ENCODE measurements at places on chromosomes 1 and 21.

GRCh38 chr1:151583796-151584195, 28.1 kb upstream of the SNX27 start:
- DNase-seq: no peak

DNA sequence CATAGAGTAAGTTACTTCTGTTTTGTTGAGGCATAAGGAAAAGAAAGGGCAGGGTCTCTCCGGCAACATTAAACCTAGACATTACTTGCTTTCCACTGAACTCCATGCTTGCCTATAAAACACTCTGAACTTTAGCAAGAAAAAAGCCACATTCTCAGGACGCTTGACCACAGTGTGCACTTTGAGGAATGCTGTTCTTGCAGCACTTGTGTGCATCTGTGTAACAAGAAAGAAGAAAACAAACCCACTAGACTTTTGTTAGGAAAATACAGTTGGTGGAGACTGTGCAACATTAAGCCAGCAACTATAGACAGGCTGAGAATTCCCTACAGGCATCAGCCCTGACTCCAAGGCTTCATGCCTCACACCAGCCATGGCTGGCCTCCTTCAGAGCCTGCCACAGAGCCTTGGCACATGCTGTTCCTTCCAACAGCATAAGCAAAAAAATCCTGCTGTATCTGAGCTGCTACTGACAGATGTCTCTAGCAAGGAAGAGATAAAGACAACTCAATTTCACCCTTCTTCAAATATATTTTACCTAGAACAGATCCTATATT, 5.8 kb downstream of the PDZK1 start:
- DNase-seq: no peak

DNA sequence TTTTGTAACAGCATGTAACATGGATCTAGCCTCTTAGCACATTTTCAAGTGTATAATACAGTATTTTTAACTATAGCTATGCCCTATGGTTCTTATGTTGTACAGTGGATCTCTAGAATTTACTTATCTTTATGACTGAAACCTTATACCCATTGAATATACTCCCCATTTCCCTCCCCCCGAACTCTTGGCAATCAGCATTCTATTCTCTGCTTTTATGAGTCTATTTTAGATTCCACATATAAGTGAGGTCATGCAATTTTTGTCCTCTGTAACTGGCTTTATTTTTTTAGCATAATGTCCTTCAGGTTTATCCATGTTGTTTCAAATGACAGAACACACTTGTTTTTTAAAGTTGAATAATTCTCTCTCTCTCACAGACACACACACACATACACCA, 3.1 kb upstream of the GBP6 start:
- DNase-seq: no peak

GRCh38 chr1:21237446-21238088, 52.7 kb downstream of the ECE1 start:
- DNase-seq: no peak

- peak; percentile 48 for DNase-seq
Measured at GRCh38 chr1:40385437-40386358, 12.2 kb downstream of the SMAP2 start.

DNA sequence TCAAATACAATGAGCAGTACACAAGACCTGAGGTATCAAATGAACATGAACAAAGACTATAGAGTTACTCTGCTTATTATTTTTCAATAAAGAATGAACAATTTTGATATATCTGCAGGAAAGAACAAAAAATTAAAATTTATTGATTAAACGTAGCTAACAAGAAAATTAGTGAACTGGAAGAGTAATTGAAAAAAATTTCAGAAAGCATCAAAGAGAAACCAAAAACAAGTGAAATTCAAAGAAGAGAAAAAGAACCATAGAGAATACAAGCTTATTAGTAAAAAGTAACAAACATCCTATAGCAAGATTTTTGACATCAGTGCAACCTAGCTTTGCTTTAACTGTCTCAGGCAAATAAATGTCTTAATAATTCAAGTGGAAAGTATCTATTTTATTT, 106.6 kb downstream of the LRRIQ3 start:
- DNase-seq: no peak

DNA sequence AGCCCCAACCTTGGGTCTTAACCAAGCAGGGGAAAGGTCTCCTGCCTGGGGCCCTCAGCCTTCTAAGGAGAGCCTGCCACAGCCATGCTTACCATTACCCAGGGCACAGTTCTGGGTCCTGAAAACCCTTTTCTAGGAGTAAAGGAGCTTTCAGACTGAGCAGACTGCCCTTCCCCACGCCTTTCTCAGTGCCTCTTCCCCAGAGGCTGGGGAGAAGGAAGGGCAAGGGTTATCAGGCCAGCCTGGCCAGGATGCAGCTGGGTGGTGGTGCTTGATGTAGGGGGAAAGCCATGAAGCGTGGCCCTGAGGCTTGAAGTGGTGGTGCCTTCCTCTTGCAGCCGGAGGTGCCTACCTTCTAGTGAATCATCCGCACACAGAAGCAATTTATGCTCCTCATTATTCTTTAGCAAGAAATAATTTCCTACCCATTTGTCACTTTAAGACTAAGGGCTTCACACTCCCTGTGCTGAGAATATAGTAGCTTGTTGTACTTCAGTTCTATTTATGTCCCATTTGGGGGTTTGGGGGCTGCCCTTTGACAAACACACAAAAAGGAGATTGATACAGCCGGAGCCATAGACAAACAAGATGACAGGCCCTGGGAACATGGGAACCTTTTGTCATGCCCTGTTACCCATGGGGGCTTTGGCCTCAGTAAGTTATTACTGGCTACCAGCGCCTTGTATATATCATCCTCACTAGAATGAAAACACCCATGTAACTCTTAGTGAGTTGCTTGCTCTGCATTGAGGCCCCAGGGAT, 40.7 kb downstream of the MAN1C1 start:
- DNase-seq: no peak

- peak; percentile 76 for DNase-seq
Measured at GRCh38 chr1:3564921-3565831, 46.1 kb downstream of the MEGF6 start.

DNA sequence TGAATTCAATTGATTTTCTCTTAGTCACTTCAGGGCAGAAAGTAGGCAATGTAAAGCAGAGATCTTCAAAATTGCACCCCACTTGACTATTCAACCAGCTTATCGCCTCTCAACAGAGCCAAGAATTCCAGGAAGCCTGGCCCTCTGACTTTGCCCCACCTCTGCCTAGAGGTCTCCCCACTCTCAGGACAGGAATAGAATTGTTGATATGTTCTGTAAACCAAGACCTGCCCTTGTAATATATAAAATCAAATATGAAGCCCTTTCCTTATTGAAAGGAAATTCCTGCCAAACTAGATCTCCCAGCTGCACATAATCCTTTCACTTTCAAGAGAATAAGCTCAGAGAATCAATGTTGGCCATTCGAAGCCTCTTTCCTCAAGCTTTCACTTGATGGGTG, 116.1 kb upstream of the DPT start:
- DNase-seq: no peak

- DNase-seq: no peak
Measured at GRCh38 chr1:69139007-69139406, 428.7 kb upstream of the LRRC7 start.

- DNase-seq: no peak
Measured at GRCh38 chr1:48066936-48067335, 69.8 kb upstream of the TRABD2B start.

DNA sequence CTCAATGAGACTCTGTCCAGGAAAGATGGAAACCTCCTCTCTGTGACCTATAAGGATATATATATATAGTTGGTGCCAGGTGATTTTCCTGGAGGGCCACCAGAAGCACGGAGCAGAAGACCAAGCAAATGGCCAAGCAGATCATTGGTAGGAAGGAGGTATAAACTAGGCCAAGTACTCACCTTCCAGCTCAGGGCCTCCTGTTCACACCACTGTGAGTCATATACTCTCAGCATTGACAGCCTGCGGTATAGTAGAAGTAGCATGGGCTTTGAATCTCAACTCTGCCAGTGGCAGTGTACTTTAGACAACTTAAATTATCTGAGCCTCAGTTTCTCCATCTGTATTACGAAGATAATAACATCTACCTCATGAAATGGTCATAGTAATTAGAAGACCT, 15.4 kb downstream of the IL12RB2 start:
- no peak for DNase-seq

DNA sequence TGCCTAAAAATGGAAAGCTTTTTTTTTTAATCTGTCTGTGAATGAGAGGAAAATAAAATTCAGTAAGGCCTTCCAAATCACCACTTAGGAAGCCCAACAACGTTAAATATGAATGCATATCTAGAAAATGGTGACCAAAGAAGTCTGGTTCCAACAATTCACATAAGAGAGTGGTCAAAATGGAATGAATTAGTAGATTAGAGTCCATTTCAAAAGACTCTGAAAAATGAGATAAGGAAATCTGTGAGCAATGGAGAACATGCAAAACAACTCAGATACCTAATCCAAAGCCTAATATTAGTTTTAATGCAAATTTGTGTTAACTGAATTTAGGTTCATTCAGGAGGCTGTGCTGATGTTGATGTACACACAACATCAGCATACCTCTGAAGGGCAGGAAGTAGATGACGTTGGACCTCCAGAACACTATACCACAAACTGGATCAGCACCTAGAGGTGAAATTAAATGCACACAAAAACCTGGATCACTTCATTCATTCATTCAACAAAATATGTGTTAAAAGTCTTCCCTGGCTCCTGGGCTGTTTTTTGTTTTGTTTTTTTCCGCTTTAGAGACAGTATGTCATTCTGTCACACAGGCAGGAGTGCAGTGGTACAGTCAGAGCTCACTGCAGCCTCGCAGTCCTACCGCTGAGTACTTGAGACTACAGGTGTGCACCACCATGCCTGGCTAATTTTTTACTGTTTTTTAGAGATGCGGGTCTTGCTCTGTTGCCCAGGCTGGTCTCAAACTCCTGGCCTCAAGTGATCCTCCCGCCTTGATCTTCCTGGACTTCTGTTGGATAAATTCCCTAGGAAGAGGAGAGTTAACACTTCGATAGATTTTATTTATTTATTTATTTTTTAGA, 4.9 kb upstream of the BRWD1 start:
- DNase-seq: peak; percentile 67

DNA sequence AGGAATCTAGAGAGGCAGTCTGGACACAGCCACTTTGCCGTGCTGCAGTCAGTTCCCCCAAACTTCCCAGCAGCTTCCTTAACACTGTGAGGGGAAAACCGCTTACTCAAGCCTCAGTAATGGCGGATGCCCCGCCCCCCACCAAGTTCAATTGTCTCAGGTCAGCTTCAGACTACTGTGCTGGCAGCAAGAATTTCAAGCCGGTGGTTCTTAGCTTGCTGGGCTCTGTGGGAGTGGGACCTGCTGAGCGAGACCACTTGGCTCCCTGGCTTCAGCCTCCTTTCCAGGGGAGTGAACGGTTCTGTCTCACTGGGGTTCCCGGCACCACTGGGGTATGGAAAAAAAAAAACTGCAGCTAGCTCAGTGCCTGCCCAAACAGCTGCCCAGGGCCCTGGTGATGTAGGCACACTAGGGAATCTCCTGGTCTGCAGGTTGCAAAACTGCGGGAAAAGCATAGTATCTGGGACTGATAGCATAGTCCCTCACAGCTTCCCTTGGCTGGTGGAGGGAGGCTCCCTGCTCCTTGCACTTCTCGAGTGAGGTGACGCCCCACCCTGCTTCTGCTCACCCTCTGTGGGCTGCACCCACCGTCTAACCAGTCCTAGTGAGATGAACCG, 23.7 kb upstream of the HFM1 start:
- no peak for DNase-seq

DNA sequence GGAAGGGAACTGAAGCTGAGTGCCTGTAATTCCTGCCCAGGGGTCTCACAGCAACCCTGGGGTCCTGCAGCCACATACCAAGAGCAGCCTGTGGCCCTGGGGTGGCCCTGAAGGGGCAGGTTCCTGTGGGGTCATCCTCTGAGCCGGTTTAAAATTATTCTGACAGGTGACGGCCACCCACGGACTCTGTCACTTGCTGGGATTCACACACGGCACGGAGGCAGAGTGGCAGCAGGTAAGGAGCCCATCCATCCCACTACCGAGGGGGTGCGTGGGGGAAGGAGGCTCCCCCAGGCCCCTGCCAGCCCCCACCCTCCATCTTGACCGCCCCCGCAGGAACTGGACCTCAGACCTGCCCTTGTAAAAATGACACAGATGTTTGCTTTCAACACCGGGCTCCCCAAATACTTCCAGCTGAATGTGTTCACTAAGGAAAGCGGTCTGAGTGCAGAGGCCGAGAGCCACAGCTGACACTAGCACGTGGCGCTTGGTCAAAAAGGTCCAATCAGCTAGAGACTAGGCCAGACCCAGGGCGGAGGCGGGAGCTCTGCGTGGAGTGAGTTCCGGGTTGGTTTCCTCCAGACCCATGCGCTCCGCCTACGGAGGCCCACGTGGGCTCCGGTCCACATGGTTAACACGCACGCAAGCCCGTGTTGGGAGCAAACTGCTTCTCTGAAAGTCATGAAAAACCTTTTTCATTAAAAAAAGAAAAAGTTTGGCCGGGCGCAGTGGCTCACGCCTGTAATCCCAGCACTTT, 10.0 kb downstream of the YBEY start:
- peak; percentile 88 for DNase-seq

- no peak for DNase-seq
Measured at GRCh38 chr1:84842748-84843231, 50.2 kb downstream of the LPAR3 start.

- DNase-seq: no peak
Measured at GRCh38 chr21:16913010-16913409, 599.8 kb upstream of the CXADR start.

DNA sequence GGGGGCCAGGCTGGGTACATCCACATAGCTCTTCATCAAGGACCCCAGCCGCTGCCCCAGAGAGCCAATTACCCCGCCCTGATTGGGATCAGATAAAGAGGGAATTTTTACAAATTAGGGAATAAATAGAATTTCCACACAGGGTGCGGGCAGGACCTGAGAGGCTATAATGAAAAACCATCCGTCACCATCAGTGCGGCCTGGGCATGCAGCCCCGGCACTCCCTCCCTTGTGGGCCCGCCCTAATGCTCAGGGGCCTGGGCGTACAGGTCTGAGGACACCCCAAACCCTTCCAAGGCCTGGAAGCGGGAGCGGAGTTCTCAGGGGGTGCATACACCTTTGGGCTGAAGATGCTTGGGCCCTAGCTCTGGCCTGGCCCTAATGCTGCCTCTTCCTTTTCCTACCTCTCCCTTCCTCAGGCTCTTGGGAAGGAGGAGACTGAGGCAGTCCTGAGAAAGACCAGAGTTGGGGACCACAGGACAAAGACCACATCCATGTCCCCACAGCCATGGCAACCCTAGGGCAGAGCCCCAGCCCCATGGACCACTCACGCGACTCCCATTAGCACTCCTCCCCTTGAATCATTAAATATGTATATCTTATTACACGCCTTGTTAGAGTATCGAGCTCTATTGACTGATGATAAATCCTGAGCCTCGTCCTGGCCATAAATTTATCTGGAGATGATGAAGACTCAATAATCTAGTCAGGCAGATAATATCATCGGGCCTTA, 16.3 kb downstream of the DMAP1 start:
- DNase-seq: no peak

DNA sequence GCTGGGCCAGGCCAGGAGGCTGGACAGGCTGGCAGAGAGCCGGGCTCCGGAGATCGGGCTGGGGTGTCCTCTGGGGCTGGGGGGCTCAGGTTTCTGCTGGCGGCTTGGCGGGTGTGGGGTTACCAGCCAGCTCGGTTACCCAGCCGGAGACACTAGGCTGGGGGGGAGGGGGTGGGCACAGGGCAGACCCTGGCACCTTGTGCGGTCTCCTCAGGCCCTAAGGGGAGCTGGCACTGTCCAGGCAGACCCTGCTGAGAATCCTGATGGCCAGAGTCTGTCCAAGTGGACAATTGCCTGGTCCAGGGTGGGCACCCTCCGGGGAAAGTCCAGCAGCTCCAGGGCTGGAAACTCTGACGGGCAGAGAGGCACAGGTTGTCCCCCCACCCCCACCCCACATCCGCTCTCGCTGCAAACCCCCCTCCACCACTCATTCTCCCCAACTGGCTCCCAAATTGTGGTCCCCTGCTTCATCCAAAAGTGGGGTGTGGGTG, 6.7 kb downstream of the ZBTB7B start:
- no peak for DNase-seq
